ENCODE measurements at places on chromosomes 6 and 20. TPM values are rescaled to one million over a fixed set of nuclear protein-coding genes. Genes with fewer than 3 reads are reported as not detected.

LY86 gene
- total RNA-seq, result not detected

UBD gene
- not detected for total RNA-seq

RNF8 gene
- 15.9 TPM for total RNA-seq

CPNE5 gene
- total RNA-seq, result 0.20 TPM

CYP39A1 gene
- 0.78 TPM for total RNA-seq

SEMG1 gene
- not detected for total RNA-seq

COL9A3 gene
- 0.39 TPM for total RNA-seq

All from smooth muscle cell of the pulmonary artery (primary cell).